ENCODE measurements at places on chromosomes 2 and 18.

GRCh38 chr2:121505986-121506586 lies 24.6 kb upstream of the RNU4ATAC start:
- DNase-seq, result no peak

DNA sequence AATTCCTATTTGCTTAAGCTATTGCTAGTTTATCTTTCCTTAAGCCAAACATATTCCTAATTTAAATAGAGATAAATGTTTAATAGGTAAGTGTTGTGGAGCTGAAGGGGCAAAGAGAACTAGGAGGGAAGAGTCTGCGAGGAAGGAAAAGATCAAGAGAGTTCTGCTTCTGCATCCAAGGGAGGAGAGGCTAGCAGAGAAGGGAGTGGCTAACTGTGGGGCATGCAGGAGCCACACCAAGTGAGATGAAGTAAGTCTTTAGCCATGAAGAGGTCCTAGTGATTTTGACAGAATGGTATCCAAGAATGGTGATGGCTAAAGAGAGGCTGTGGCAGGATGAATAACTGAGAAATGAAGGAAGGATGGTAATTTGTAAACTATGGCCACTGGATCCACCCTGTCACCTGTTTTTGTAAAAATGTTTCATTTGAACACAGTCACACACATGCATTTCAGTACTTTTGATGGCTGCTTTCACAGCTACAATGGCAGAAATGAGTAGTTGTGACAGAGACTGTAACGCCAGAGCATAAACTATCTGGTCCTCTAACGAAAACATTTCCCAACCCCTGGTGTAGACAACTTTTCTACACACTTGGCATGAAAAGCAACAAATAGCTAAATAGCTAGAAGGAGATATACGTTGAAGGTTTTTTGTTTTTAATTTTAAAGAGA lies 15.6 kb downstream of the TPGS2 start:
- no peak for DNase-seq

GRCh38 chr2:224101820-224102630 lies 62.9 kb upstream of the SERPINE2 start:
- DNase-seq, result no peak

DNA sequence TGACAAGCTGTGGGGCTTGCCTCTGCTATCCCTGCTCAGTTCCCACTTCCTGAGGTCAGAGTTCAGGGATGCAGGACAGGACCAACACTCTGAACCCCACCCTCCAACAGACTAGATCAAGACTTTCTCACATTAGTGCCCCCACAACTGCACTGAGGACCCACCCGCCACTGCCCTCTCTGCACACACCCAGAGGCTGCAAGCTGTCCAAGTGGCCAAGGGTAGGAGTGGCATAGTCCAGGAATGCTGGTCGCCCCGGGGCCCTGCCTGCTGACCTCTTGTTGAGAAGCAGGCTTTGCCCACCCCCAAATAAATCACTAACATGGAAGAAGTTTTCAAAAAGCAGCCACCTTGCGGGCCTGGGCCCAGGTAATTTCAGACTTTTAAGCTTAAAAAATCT lies 5.5 kb upstream of the KIF1A start:
- no peak for DNase-seq

DNA sequence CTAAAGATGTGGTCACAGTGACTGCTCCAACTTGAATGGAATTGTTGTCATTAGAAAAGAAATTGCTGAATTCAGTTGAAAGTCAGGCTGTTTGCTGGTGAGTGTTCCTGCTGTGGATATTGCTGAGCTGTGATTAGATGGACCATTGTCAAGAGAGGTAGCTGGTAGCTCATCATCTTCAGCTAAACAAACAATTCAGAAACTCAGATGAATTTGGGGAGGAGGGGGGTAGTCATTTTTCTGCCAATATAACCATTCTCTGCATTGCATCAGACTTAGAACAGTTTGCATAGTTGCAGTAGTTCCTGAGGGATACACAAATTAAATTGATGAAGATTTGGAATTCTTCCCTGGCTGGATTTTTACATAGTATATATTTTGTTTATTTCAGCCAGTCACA lies 108.3 kb downstream of the MTCL1 start:
- no peak for DNase-seq

GRCh38 chr2:24360050-24360962 lies at the start of gene ITSN2:
TSS of gene ITSN2 (minus strand) at chr2:24360536. CDS start at chr2:24328082, 32,454 bp downstream.
- DNase-seq, result peak; percentile 73

- no peak for DNase-seq
Observed at GRCh38 chr2:55405116-55405515, 14.5 kb downstream of the CCDC88A start.

DNA sequence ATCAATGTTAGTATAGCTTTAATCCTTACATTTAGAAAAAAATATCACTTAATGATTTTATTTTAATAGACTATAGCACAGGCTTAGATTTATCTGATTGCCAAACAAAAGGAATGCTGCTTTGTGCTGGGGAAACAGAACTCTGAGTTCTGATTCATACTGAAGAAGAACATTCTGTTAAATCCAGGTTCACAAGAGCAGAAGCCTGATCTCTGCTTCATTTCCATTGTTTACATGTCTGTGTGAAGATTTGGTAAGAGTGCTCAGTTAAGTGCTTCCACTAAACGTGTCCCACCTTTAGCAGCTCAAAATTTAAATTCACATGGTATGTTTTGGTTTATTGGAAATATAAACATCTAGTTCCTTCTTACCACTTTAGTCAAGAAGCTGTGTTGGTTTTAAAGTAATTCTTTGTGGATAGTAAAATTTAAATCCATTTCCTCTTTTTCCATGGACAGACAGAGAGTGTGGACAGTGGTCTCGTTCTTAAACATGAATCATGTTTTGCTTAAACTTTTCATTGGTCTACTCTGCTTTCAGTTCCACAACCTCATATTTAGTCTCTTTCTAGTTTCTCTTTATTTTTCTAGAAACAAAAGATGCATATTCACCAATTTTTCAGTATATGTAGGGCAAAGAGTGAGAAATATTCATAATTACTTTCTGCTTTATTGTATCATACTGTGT lies 59.1 kb downstream of the NYAP2 start:
- no peak for DNase-seq

GRCh38 chr2:140657657-140658056 lies 1473.2 kb downstream of the LRP1B start:
- no peak for DNase-seq

All from CD4-positive, alpha-beta T cell treated with Interleukin-6 at 100 ng/mL for 8 hours (primary cell).